NCI-H510A (cell line): ENCODE measurements at places on chromosomes 7 and 10.

- DNase-seq: no peak
These were observed 7.8 kb downstream of the CHST3 start for GRCh38 chr10:71971769-71972555.

DNA sequence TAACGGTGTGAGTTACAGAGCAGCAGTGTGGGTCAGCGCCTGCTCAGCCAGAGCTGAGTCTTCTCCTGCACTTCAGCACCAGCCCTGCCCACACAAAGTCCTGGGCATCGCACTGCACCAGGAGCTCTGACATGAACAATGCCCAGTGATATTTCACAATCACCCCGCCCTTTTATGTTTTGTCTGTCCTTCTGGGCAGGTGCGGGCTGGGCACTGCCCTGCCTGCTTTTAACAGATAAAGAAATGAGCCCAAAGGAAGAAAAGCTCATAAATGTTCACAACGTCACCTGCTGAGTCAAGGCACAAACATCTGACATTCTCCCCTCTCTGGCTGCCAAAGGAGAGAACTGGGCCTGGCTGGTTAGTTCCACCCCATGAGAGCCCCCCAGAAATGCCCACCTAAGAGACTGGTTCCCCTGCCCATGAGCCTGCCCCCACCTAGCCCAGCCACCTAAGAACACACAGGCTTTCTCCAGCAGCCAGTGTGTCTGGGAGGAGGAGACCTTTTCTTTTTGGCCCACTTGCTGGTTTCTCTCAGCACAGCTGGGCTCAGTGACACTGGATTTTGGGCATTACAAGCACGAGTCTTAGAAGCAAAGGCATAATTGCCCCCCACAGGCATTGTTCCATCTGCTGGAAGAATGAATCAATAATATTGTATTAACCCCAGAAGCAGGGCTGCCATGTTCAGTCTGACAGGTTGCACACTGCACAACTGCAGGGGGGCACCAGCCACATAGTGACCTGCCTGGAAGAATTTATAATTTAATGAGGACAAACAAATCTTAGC is 22.3 kb downstream of the CALML3 start:
- DNase-seq: no peak

DNA sequence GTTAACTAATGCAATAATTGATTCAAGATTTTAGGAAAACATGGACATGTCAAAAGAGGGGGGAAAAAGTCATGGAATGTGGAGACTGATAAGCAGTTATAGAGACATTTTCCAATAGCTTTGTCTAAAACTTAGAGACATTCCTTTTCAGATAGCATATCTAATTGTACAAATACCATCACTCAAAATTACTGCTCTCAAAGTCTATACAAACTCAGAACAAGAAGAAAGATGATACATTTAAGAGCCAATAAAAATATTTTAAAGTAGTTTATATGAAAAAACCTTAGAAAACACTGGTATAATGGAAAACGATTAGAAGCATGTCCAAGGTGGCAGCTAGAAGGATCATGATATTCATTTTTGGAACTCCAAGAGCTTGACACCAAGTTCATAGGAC is 146.5 kb downstream of the DOCK4 start:
- DNase-seq: no peak

DNA sequence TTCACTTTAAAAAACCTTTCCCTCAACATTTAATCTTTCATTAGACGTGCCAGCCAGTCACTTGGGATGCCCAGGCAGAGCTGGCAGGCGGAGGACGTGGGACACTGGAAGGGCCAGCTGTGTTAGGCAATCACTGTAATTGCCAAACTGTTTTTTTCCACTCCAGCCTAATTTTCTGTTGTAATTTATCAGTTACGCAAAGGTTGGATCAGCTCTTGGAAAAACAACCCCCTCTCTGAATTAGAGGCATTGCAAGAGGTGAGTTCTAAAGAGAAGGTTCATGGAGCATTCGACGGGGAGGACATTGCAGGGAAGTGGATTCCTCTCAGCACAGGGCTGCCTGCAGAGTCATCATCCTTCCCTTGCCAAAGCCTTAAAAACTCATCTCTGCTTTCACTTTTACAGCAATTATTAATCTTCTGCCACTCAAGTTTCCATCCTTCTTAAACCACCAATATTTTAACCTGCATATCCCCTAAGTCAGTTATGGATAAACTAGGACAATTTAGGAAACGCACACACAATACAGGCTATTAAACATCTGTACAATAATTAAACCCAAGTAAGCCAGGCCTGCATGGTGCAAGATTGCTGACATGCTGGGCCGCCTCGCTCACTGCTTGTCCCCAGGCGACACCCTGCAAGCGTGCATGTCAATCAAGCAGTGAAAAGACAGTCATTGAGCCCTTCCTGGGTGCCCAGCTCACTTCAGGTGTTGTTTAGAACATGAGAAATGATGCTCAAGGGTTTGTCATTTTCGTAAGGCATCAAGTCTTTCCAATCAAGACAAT is 272.3 kb upstream of the RNF32 start:
- DNase-seq: no peak
